Camera-type eye (tissue), 1 donor: ENCODE measurements at places on chromosomes 13 and 19. TPM values are rescaled to one million over a fixed set of nuclear protein-coding genes. Genes with fewer than 3 reads are reported as not detected.

CALR3 gene
- total RNA-seq = not detected

COPE gene
- total RNA-seq = 103 TPM

PSG6 gene
- total RNA-seq = not detected

TJP3 gene
- 5.3 TPM for total RNA-seq

FARSA gene
- total RNA-seq = 41.6 TPM

TMEM255B gene
- 4.9 TPM for total RNA-seq

ZNRF4 gene
- total RNA-seq = not detected

WDR88 gene
- total RNA-seq = not detected

DMKN gene
- total RNA-seq = 31.8 TPM

ALOX5AP gene
- 3.5 TPM for total RNA-seq

DNAAF3 gene
- 2.0 TPM for total RNA-seq

GRK1 gene
- total RNA-seq = 25.6 TPM

MAP4K1 gene
- total RNA-seq = 6.2 TPM

FREM2 gene
- 22.8 TPM for total RNA-seq

CBLC gene
- total RNA-seq = 1.1 TPM

EFNB2 gene
- total RNA-seq = 70.9 TPM

TNNT1 gene
- 49.5 TPM for total RNA-seq

ZNF98 gene
- total RNA-seq = 7.1 TPM

TMPRSS9 gene
- 1.0 TPM for total RNA-seq

SULT2B1 gene
- 1.1 TPM for total RNA-seq

RASIP1 gene
- total RNA-seq = 11.4 TPM

THSD8 gene
- total RNA-seq = not detected

LILRB5 gene
- total RNA-seq = 2.1 TPM

KIR2DL4 gene
- total RNA-seq = not detected

SIGLECL1 gene
- not detected for total RNA-seq

TLE2 gene
- total RNA-seq = 40.1 TPM

ICAM4 gene
- 0.38 TPM for total RNA-seq
